ENCODE measurements at places on chromosomes 4 and X. TPM values are rescaled to one million over a fixed set of nuclear protein-coding genes. Genes with fewer than 3 reads are reported as not detected.

ATP2B3 gene
- total RNA-seq, result not detected

PALLD gene
- total RNA-seq, result 0.41 TPM

TEX11 gene
- total RNA-seq, result not detected

ATP1B4 gene
- total RNA-seq, result not detected

SH3BGRL gene
- total RNA-seq, result 33.1 TPM

DGKK gene
- total RNA-seq, result not detected

NDNF gene
- total RNA-seq, result 0.41 TPM

ABRAXAS1 gene
- total RNA-seq, result 20.6 TPM

MAGEC3 gene
- not detected for total RNA-seq

SASH3 gene
- total RNA-seq, result 117 TPM

FAM241A gene
- total RNA-seq, result 4.1 TPM

- no peak overlapping the region for H3K27ac ChIP-seq
- peaks cover 2% of the 10 kb centered on the region for H3K27me3 ChIP-seq
- H3K36me3 ChIP-seq, result no peaks in the 10 kb centered on the region
- no peaks in the 10 kb centered on the region for H3K4me1 ChIP-seq
These were observed 47.0 kb downstream of the FTHL17 start for GRCh38 chrX:31024866-31025265.

GRCh38 chrX:112991801-112992200 lies 151.2 kb upstream of the AMOT start:
- H3K27ac ChIP-seq, result no peak overlapping the region
- H3K36me3 ChIP-seq, result no peaks in the 10 kb centered on the region
- H3K4me3 ChIP-seq, result no peak overlapping the region
- no peaks in the 10 kb centered on the region for H3K4me1 ChIP-seq
- no peaks in the 10 kb centered on the region for H3K27me3 ChIP-seq
- no peak for DNase-seq

DNA sequence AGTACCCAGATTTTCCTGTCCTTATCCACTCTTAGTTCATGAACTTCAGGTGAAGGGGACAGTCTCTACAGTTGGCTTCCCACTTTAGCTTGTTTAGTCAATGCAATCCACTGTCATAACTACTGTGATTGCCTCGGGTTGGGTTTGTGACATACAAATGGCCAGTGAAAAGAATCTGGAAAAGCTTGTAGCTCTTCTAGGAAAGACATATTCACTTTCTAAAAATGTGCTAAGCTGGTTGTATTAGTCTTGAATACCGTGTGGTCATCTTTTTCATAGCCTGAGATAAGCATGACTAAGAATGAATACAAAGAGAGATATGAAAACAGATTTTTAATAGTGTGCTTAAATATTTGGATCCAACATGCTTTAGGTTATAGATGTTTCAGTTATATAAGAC lies 1443.5 kb upstream of the IGFBP7 start:
- DNase-seq, result no peak
- no peaks in the 10 kb centered on the region for H3K27me3 ChIP-seq
- no peak overlapping the region for H3K4me3 ChIP-seq
- no peak overlapping the region for H3K27ac ChIP-seq

GRCh38 chr4:169993531-169993930 lies 32.7 kb downstream of the MFAP3L start:
- peaks cover 6% of the 10 kb centered on the region for H3K27me3 ChIP-seq
- H3K4me1 ChIP-seq, result no peaks in the 10 kb centered on the region
- H3K27ac ChIP-seq, result no peak overlapping the region
- DNase-seq, result no peak
- no peak overlapping the region for H3K4me3 ChIP-seq

DNA sequence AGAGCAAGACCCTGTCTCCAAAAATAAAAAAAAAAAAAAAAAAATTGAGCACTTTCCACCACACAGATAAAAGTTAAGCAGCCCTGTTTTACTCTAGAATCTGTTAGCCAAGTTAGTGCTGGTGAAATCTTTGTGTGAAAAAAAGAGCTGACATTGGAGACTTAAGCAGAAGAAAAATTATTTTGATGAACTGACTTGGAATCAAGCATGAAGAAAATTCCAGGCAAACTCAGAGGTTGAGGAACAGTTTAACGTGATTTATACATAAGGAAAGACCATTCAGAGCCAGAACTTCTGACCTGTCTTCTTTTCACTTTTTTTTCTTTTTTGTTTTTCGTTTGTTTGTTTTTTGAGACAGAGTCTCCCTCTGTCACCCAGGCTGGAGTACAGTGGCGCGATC lies 79.6 kb upstream of the RBPJ start:
- peaks cover 2% of the 10 kb centered on the region for H3K27me3 ChIP-seq
- H3K27ac ChIP-seq, result no peak overlapping the region
- H3K4me3 ChIP-seq, result no peak overlapping the region
- no peaks in the 10 kb centered on the region for H3K4me1 ChIP-seq
- no peak for DNase-seq
- H3K36me3 ChIP-seq, result no peaks in the 10 kb centered on the region

DNA sequence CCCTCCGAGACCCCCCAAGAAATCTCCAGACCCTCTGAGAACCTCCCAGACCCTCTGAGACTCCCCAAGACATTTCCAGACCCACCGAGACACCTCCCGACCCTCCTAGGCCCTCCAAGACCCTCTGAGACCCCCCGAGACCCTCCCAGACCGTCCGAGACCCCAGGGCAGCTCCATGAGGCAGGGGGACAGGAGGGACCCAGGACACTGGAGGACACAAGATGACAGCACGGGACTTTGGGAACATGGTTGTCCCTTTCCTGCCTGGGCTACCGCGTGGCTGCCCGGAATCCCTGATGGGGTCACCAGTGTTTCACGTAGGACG lies 10.3 kb downstream of the CTBP1 start:
- H3K36me3 ChIP-seq, result peaks cover 12% of the 10 kb centered on the region
- no peak for DNase-seq
- H3K27me3 ChIP-seq, result no peaks in the 10 kb centered on the region
- no peak overlapping the region for H3K4me3 ChIP-seq

GRCh38 chr4:174086829-174087799 lies 196.4 kb downstream of the FBXO8 start:
- no peaks in the 10 kb centered on the region for H3K4me1 ChIP-seq
- no peaks in the 10 kb centered on the region for H3K36me3 ChIP-seq

DNA sequence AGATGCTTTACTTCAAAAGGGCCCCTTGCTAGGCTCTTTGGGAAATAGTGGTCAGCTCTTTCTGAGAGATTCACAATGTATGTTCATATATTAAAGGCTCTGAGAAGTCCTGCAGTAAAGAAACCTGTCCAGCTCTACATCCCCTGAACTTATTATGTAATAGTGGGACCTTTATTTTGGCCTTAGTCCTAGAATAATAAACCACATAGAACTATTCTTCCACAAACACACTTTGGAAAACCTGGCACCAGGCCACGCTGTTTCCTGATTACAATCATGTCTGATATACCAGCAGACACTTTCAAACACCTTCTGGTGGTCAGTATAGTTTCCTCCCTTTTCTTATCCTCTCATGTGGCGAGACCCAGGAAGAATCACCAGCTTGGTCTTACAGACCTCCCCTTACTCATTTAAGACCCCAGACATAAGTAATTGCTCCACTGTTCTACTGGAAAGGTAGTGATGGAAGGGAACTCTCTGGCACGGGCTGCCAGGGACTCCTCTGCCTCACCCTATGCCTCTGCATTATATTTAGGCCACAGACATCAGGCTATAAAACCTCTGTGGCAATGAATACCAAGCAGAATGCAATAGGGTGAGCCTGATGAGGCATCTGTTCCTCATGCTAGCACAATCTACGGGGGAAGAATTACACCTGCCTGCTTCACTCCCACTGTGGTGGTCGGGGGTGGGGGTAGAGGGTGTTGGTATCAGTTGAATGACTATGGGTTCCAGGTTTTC lies 5.7 kb upstream of the PPEF1 start:
- H3K36me3 ChIP-seq, result no peaks in the 10 kb centered on the region
- no peak overlapping the region for H3K4me3 ChIP-seq
- no peaks in the 10 kb centered on the region for H3K27me3 ChIP-seq

DNA sequence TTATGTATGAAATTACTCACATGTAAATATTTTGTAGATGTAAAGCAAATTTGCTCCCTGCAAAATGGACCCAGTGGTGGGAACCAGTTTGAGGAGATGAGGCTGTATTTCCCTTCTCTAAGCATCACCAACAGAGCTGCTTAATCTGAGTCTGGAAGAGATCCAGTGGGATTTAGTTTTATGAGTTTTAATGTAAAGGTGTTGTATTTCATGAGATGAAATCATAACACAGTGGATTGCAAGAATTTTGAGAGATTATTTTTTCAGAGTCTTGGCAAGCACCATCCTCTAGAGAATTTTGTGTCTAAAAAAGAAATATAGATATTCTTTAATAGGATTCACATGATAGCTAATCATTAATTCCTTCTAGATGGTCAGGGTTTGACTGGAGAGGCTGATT lies 35.6 kb upstream of the SFRP2 start:
- no peak overlapping the region for H3K27ac ChIP-seq
- no peaks in the 10 kb centered on the region for H3K4me1 ChIP-seq
- DNase-seq, result no peak
- H3K4me3 ChIP-seq, result no peak overlapping the region

- no peak overlapping the region for H3K4me3 ChIP-seq
- no peak overlapping the region for H3K27ac ChIP-seq
- no peak for DNase-seq
These were observed 26.4 kb downstream of the KIAA1210 start for GRCh38 chrX:119101168-119101567.

- no peak overlapping the region for H3K27ac ChIP-seq
- no peak overlapping the region for H3K4me3 ChIP-seq
- no peaks in the 10 kb centered on the region for H3K36me3 ChIP-seq
- no peaks in the 10 kb centered on the region for H3K27me3 ChIP-seq
- H3K4me1 ChIP-seq, result peaks cover 38% of the 10 kb centered on the region
These were observed 8.4 kb upstream of the VSIG1 start for GRCh38 chrX:108036298-108036973.

- H3K27me3 ChIP-seq, result peaks cover 2% of the 10 kb centered on the region
- no peaks in the 10 kb centered on the region for H3K4me1 ChIP-seq
- no peak for DNase-seq
- no peak overlapping the region for H3K4me3 ChIP-seq
- H3K36me3 ChIP-seq, result no peaks in the 10 kb centered on the region
These were observed 252.6 kb upstream of the ETNPPL start for GRCh38 chr4:109015413-109015810.

DNA sequence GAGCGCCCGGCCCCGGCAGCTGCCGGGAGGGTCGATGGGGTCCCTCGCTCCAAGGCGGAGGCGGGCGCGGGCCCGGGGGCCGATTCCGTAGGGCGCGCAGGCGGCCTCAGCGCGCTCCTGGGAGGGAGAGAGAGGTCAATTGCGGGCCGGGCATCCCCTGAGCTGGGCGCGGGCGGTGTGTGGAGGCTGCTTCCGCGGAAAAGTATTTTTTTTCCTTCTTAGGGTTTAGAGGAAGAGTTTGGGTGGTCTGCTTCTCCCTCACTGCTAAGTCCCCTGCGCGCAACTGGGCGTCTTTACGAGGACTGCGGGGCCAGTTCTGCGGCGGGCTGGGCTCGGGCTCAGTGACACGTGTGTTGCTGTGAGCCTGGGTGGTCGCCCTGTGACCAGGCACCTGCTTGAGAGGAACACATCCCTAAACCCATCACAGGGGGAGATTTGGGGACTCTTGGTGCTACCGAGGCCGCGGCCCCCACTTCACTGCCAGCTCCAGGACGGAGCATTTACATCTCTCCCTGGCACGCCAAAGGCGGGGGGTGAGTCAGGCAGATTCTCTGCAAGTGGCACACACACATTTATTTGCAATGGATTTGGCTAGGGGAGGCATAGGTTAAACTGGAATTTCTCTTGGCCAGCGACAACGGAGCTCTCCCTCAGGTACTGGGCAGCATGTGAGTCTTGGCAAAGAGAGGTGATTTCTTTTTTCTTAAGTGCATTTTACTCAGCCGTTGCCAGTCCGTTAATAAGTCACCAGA lies 151.2 kb upstream of the SLC4A4 start:
- H3K4me1 ChIP-seq, result peaks cover 23% of the 10 kb centered on the region
- peak overlapping the region; percentile 74 for H3K4me3 ChIP-seq
- peaks cover 30% of the 10 kb centered on the region for H3K27me3 ChIP-seq
- DNase-seq, result peak; percentile 50
- peak overlapping the region; percentile 53 for H3K27ac ChIP-seq

GRCh38 chr4:182338063-182338462 lies 94.9 kb downstream of the TENM3 start:
- H3K27me3 ChIP-seq, result no peaks in the 10 kb centered on the region
- DNase-seq, result no peak
- no peak overlapping the region for H3K4me3 ChIP-seq
- H3K4me1 ChIP-seq, result no peaks in the 10 kb centered on the region

DNA sequence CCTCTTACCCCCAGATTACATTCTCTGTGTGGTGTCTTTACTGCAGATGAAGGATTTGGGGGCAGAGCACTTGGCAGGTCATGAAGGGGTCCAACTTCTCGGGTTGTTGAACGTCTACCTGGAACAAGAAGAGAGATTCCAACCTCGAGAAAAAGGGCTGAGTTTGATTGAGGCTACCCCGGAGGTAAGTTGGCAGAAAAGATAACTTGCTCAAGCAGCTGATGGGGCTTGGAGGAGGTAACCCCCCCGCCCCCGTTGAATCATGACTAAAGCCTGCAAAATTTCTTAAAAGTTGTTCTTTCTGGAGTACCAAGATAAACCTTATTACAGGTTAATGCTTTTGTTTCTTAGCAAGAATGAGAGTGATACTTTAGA lies 1.5 kb downstream of the CCNG2 start:
- no peaks in the 10 kb centered on the region for H3K27me3 ChIP-seq
- H3K4me3 ChIP-seq, result peak overlapping the region; percentile 93
- peak overlapping the region; percentile 76 for H3K27ac ChIP-seq
- peak; percentile 56 for DNase-seq

DNA sequence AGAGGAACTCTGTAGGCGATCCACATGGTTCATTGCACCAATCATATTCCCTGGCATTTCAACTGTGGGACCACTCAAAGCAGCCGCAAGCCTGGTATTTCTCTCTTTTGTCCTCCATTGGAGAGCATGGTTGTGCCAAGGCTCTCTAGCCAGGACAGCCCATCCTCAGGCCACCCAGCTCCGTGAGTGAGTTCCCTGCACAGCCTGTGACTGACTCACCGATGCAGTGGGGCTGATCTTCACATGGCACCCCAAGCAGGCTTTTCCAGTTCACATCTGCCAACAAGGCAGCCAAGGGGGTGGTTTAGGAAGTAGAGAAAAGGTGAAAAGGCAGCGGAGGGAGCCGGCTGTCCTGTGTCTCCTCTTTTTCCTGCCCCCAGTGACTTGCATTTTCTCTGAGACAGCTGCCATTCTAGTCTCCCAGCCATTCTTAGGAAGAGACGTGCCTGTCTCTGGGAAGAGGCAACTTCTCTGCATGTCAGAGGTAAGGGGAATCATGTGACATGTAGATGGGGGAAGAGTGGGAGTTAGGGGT lies 69.2 kb downstream of the MID1IP1 start:
- no peak for DNase-seq
- no peaks in the 10 kb centered on the region for H3K4me1 ChIP-seq
- H3K4me3 ChIP-seq, result no peak overlapping the region
- H3K27me3 ChIP-seq, result no peaks in the 10 kb centered on the region
- H3K36me3 ChIP-seq, result no peaks in the 10 kb centered on the region
- H3K27ac ChIP-seq, result no peak overlapping the region

- no peak overlapping the region for H3K4me3 ChIP-seq
- H3K27me3 ChIP-seq, result no peaks in the 10 kb centered on the region
- H3K36me3 ChIP-seq, result peaks cover 10% of the 10 kb centered on the region
- no peak overlapping the region for H3K27ac ChIP-seq
These were observed 68.6 kb downstream of the CHST7 start for GRCh38 chrX:46642145-46642544.
